Stimulated activated CD8-positive, alpha-beta memory T cell treated with anti-CD3 and anti-CD28 coated beads, Interleukin-15, amount 100 ng/mL, for 4 hours (primary cell): ENCODE measurements at places on chromosomes 5 and 9.

- no peak for DNase-seq
Measured at GRCh38 chr9:128070874-128071273, 2.8 kb downstream of the SLC25A25 start.

DNA sequence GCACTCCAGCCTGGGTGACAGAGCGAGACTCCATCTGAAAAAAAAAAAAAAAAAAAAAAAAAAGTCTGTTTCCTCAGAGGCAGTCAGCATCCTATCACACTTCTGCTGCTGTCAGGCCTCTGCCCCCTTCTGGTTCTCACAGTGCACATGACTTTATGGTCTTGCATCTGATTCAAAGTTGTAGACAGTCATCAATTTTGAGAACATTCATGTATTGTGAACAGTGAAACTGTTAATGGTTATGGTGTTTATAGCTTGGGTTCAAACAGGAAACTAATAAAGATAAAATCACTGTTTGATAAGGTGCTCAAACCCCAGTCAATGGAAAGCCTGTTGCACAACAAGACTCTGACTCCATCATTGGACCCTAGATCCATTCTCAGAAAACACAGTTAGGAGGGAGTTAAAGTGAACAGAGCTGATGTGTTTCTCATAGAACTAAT lies 61.4 kb downstream of the FOXD1 start:
- DNase-seq: no peak

DNA sequence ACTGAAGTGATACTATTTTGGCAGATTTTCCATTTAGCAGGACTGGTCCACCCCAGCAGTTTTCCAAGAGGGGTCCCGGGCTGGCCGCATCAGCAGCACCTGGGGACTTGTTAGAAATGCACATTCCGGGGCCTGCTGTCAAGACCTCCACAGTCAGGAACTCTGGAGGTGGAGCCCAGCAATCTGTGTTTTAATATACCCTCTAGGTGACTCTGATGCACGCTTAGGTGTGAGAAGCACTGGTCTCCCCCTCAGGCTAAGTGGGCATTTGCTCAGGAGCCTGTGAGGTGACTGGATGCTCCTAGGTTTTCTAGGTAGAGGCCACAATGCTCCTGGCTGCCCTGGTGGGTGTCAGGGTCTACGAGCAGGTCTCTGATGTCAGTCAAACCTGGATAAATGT lies 81.7 kb downstream of the DCP2 start:
- no peak for DNase-seq

- DNase-seq: no peak
Measured at GRCh38 chr5:65394087-65394486, 87.6 kb downstream of the ADAMTS6 start.

DNA sequence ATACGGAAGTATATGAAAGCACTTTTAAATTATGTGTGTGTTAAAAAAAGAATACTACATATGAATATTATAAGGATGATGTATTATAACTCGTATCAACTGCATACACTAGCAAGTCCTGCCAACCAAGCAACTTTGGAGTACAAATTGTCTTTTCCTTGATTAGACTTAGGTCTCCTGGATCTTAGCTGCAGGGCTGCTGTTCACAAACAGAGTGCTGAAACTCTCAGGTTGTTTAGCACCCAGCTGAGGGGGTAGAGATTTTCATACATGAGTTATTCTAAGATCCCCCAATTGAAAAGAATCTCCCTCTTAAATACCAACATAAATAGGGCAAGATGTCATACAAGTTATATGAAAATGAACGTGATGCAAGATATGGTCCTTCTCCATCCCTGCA lies 149.8 kb upstream of the TNC start:
- no peak for DNase-seq

DNA sequence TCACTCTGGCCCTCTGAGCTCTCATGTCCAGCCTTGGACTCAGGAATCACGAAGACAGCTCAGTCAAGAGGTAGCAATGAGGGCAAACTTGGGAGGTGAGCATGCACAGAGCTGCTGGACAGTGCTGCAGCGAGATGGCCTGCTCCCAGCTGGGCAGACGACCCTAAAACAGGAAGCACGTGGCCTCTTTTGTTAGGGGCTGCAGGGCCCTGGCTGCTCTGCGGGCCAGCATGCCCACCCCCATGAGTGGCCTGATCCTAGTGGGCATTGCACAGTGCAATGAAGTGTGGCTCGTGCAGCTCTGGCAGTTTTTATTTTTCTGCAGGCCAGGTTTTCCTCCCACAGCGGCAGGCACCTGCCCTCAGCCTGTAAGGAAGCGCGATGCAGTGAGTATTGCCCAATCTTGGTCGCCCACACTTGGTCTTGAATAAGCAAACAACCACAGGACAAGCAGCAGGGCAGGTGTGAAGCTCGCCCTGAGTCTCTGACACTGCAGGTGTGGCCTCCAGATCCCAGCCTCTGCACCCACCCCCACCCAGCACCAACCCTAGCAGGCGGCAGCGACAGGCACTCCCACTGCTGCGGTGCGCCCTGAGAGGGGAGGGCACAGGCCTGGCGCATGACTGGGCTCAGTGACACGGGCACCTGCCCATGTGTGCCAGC lies 60.8 kb downstream of the SEMA4D start:
- no peak for DNase-seq

DNA sequence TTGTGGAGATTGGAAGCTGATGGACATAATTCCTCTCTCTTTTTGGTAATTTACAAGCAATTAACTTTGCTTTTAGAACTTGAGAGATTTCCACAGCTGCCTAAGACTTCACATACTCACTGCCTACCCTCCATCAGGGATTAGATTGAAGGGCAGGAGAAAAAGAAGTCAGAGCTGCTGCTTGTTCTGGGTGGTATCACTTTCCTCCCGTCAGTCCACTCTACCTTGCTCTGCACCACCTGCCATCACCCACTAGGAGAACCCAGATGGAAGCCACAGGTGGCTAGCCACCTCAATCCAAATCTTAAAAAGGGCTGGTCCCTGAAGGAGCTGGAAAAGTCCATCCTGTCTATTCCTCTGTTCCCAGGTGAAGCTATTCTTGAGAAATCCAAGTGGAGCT lies 10.5 kb downstream of the IRF1 start:
- no peak for DNase-seq

GRCh38 chr5:68920888-68921287 lies 172.9 kb upstream of the SLC30A5 start:
- no peak for DNase-seq

GRCh38 chr5:163360656-163361055 lies 76.7 kb upstream of the CCNG1 start:
- DNase-seq: no peak

DNA sequence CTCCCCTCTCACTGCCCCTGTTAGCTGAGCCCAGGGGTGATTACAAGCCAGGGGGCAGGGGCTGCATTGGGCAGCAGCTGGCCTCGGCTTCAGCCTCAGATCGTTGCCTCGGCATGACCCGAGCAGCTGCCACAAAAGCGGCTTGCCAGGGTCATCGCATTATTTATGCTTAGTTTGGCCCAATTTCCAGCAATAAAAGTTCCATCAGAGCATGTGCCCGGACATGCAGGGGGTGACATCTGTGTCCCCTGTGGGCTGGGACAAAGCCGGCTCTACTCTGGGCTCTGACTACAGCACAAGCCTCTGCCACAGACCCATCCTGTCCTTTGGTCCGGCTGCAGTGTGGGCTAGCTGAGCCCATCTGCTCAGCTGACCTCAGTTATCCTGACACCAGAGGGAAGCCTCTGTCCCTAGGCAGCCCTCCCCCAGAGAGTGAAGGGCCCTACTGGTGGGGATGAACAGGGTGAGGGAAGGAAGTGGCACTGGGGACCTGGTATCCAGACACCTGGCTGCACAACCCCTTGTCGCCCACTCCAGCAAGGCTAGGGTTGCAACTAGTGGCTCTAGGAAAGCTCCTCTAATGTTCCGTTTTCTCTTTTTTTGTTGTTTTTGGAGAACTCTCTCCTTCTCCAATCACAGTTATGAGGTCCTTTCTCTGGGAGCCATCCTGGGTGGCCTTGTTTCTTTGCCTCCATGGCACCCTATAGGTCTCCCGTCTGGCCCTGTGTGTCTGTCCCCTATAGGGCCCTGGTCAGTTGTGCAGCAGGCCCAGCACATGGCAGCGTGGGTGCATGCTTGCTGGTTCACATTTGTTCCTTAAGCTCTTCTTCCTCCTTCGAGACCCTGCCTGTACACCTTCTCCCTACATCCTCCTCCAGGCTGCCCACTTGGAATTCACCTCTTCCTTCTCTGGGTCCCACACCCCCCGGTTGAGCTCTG lies 13.3 kb upstream of the GADD45G start:
- no peak for DNase-seq

- no peak for DNase-seq
Measured at GRCh38 chr5:81750308-81751008, 439 bp downstream of the SSBP2 start.

DNA sequence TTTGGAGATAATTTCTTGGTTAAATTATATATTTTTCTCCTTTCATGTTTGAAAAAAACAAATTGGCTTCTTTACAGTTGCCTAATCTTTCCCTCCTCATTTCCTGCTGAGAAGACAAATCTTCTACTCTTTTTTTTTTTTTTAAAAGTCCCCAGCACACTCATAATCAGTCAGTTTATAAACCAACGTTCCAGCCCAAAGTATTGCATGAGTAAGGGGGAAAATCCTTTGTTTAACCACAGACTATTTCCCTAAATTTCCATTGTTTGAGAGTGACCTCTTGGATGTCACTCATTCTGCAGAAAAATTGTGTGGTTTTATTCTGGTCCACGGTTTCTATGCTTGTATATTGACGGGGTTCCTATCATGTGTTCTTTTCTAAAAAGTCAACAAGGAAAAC lies 55.1 kb upstream of the TLR4 start:
- DNase-seq: no peak

- no peak for DNase-seq
Measured at GRCh38 chr5:56192246-56192645, 40.9 kb downstream of the ANKRD55 start.

- no peak for DNase-seq
Measured at GRCh38 chr5:22471154-22471553, 382.0 kb downstream of the CDH12 start.

DNA sequence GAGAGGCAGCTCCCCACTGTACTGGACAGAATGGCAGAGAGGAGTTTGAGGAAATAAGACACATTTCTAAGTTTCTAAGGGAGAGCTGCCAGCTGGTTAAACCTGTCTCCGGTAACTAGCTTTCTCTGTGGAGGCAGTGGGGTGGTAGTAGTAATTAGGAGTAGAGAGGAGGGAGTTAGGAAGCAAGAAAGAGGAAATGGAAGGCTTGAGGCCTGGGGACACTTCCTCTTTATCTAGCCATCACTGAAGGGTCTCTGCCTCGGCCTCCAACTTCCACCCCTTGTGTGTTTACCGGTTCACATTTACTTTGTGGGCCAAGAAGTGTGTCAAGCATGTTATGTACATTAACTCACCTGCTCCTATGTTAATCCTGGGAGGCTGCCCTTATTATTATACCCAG lies 462.2 kb upstream of the DMAC1 start:
- no peak for DNase-seq

GRCh38 chr9:133710661-133711427 lies 27.3 kb downstream of the SARDH start:
- DNase-seq: no peak

- no peak for DNase-seq
Measured at GRCh38 chr9:122367065-122367464, 3.8 kb upstream of the PTGS1 start.

DNA sequence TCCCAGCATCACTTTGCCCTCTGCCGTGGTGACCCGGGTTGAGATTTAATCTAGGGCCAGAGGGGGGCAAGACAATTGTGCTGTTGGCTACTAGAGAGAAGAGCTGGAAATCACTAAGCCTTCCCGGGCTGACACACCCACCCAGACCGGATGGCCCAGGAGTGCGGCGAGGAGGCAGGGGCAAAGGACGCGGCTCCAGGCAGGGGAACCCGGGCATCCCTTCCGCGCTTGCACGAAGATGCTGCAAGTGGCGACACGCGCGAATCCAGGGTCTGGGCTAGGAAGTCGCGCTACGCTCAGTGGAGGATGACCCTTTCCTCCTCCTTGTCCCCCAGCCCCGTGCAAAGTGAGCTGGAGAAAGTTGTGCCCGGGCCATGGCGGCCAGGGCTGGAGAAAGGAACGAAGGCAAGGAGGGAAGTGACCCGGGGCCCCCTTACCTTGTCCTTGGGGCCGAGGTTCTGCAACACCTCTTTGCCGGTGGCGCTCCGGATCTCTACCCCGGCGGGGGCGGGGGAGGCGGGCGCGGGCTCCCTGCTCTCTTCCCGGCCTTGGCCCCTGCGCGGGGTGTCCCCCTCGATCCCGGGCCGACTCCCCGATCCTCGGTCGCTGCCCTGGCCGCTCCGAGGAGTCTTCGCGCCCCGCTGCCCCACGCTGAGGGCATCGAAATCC lies 693 bp downstream of the DPYSL3 start:
- no peak for DNase-seq

DNA sequence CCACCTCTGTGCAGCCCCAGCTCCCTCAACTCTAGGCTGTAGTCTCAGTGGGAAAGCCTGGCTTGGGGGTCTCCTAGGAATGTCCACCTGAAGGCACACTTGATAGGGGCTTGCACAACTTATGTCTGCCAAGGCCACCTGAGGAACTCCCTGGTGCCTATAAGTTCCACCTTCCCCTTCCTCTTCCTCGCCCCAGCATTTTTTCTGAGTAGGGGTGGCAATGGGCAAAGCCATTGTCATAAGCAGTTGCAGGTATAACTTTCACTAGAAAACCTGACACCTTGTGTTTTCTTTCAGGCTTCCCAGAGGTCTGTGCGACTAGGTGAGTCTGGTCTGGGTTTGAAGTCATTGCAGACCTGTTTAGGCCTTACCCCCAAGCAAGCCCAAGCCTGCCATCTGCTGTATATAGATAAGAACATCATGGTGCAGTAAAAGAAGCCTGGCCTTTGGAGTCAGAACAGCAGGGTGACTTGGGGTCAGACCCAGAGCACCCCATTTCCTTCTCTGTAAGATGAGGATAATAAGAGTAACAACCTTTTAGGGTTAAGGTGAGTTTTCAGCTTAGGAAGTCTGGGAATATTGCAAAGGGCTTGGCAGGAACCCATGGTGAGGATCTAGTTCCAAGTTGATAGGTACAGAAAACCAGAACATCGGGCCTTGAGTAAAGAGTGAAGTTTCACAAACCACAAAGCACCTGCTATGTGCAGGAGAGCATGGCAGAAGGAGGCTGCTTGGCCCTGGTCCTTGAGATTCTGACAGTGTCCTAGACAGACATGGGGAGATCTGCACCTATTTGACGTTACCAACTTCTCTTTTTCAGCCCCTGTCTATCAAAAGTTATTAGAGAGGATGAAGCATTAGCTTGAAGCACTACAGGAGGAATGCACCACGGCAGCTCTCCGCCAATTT lies 33.8 kb downstream of the TGFBI start:
- DNase-seq: no peak

GRCh38 chr9:35728041-35728971 lies 3.7 kb downstream of the TLN1 start:
- DNase-seq: peak; percentile 23

- no peak for DNase-seq
Measured at GRCh38 chr5:1366514-1366913, 21.6 kb upstream of the CLPTM1L start.

DNA sequence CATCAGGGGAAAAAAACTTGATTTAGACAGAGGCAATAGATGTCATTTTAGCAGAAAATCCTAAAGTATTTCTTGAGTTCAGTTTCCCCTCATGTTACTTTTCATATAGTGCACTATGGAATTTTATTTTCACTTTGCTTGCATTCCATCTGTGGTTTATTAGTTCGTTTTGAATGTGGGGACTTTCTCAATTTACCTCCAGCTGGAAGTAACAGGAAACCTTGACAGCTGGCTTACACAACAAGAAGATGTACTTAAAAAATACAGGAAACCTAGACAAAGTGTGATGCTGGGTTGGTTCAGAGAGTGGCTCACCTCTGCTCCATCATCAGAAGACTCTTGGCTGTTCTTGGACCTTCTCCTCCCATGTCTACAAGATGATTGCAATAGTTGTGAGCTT lies 567.0 kb downstream of the CETN3 start:
- no peak for DNase-seq
